ENCODE measurements at places on chromosomes 6 and 20. TPM values are rescaled to one million over a fixed set of nuclear protein-coding genes. Genes with fewer than 3 reads are reported as not detected.

DNA sequence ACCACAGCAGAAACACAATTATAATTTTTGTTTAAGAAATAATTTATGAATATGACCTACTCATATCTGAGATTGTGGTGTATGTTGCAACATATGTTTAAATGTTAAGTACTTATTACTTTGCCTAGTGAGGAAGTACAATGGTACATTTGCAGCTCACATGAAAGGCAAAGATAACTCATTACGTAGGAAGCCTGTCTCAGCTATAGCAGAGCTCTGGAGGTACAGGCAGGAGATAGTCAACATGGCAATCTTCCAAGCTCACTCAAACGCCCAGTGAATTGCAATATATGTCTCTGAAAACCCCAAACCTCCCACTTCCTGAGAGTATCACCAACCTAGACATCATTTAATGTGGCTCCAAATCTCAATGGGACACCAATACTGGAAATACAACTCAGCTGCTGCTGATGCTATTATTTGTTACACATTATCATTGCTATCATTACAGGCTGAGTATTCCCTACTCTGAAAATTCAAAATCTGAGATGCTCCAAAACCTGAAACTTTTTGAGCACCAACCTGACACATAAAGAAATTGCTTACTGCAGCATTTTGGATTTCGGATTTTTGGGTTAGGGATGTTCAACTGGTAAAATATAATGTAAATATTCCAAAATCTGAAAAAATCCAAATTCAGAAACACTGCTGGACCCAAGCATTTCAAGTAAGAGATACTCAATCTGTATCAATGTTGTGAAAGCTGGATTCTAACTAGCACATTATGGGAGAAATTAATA, 25.1 kb upstream of the GSTA4 start:
- no peaks in the 10 kb centered on the region for H3K27me3 ChIP-seq
- no peak overlapping the region for H3K27ac ChIP-seq
- DNase-seq, result no peak
- H3K4me1 ChIP-seq, result peaks cover 6% of the 10 kb centered on the region
- H3K4me3 ChIP-seq, result no peak overlapping the region

- H3K27ac ChIP-seq, result no peak overlapping the region
- no peak for DNase-seq
- no peak overlapping the region for H3K4me3 ChIP-seq
- peaks cover 82% of the 10 kb centered on the region for H3K27me3 ChIP-seq
- no peaks in the 10 kb centered on the region for H3K4me1 ChIP-seq
Measured at GRCh38 chr20:59526242-59527225, 77.8 kb upstream of the PHACTR3 start.

DNA sequence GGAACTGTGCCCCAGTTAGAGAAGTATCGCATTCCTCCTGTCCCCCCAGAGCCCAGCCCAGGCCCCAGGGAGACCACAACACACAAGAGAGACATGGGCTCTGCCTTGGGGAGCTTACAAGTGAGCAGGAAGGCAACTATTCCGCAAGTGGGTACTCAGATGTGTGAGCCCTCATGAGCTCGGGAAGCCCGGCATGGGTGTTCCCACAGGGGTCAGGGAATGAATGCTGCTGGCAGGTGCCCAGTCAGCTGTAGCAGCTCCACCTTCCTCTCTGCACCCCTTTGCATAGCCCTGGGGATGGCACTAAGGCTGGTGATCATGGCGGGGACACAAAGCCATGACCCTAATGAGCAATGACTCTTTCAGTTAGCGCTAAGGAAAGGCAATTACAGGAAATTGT, 194.1 kb downstream of the SYNDIG1 start:
- DNase-seq, result no peak
- no peaks in the 10 kb centered on the region for H3K36me3 ChIP-seq
- no peaks in the 10 kb centered on the region for H3K27me3 ChIP-seq
- no peaks in the 10 kb centered on the region for H3K4me1 ChIP-seq

GRCh38 chr6:107646176-107646575, 156.3 kb downstream of the SOBP start:
- no peak overlapping the region for H3K27ac ChIP-seq
- H3K4me3 ChIP-seq, result no peak overlapping the region
- H3K4me1 ChIP-seq, result no peaks in the 10 kb centered on the region
- no peak for DNase-seq
- peaks cover 15% of the 10 kb centered on the region for H3K27me3 ChIP-seq

DNA sequence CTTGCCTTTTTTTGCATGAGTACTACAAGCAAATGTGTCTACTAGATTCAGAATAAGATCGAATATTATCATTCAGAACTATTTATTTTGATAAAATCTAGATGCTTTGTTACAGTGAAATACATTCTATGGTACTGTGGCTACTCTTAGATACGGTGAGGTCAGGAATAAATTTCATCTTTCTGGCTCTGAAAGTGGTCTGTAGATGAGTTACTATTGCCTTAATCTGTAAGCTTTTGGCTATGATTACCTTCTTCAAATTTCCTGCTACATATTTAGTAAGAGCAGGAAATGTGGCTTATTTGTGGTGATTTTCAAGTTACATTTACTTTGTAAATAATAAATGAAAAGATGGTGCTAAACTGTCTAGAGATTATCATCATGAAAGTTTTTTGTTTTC, 50.0 kb downstream of the SCAF8 start:
- H3K27me3 ChIP-seq, result no peaks in the 10 kb centered on the region
- no peaks in the 10 kb centered on the region for H3K4me1 ChIP-seq

Gene TNFRSF6B
- total RNA-seq, result 12.3 TPM

Gene GABRR1
- total RNA-seq, result not detected

- peaks cover 6% of the 10 kb centered on the region for H3K4me1 ChIP-seq
- no peaks in the 10 kb centered on the region for H3K36me3 ChIP-seq
Measured at GRCh38 chr6:148251891-148252290, 90.7 kb upstream of the SASH1 start.

- no peaks in the 10 kb centered on the region for H3K4me1 ChIP-seq
- no peaks in the 10 kb centered on the region for H3K27me3 ChIP-seq
- no peak overlapping the region for H3K4me3 ChIP-seq
Measured at GRCh38 chr6:103925317-103925716, 934.4 kb downstream of the HACE1 start.

Gene SLPI
- total RNA-seq, result 273 TPM

- peaks cover 16% of the 10 kb centered on the region for H3K27me3 ChIP-seq
- no peak for DNase-seq
- H3K27ac ChIP-seq, result no peak overlapping the region
- H3K4me1 ChIP-seq, result no peaks in the 10 kb centered on the region
- H3K4me3 ChIP-seq, result no peak overlapping the region
Measured at GRCh38 chr6:29474996-29475395, 12.8 kb downstream of the MAS1L start.

GRCh38 chr20:52309181-52309580, 117.6 kb upstream of the ZFP64 start:
- no peaks in the 10 kb centered on the region for H3K36me3 ChIP-seq
- DNase-seq, result no peak
- no peak overlapping the region for H3K4me3 ChIP-seq
- H3K27ac ChIP-seq, result no peak overlapping the region
- peaks cover under 1% of the 10 kb centered on the region for H3K4me1 ChIP-seq
- H3K27me3 ChIP-seq, result peaks cover 11% of the 10 kb centered on the region

Gene BIRC7
- not detected for total RNA-seq

GRCh38 chr6:101114703-101115102, 233.6 kb upstream of the ASCC3 start:
- H3K4me3 ChIP-seq, result no peak overlapping the region
- H3K27me3 ChIP-seq, result no peaks in the 10 kb centered on the region
- no peaks in the 10 kb centered on the region for H3K36me3 ChIP-seq
- H3K27ac ChIP-seq, result no peak overlapping the region
- DNase-seq, result peak; percentile 60
- no peaks in the 10 kb centered on the region for H3K4me1 ChIP-seq

- DNase-seq, result no peak
- no peaks in the 10 kb centered on the region for H3K36me3 ChIP-seq
Measured at GRCh38 chr6:22886650-22887581, 317.6 kb downstream of the HDGFL1 start.
